Stimulated activated CD4-positive, alpha-beta T cell treated with anti-CD3 and anti-CD28 coated beads, TNF-alpha, amount 100 ng/mL, for 24 hours (primary cell): ENCODE measurements at places on chromosomes 3 and 15.

DNA sequence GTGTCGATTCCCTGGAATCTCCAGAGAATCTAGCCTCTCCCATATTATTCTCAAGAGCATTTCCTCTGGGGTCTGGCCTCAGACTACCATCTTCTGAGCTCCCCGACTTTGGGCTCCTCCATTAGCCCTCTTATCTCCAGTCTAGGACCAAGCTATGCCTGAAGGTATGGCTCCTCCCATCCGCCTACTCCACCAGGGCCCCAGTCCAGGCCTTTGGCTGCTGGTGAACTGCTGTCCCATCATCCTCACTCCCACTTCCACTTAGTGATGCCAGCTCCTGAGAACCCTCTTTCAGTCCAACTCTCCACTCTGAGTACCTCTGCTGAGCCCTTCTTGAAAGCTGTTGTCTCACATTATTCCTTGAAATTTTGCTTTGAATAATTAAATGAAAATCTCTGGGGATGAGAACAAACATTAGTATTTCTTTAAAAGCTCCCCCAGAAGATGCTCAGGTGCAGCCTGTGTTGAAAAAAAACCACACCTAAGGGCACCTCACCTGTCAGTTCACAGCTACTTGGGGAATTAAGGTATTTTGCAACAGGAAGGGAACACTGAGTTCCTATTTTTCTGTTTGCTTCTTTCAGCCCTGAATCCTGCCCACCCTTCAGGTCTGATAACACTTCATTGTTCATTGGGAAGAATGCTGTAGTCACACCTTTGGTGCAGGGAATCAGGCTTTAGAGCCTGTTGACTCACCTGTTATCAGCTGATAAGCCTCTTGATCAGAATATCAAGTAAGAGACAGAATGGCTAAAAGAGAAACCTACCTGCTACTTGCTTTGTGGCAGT, 9.5 kb downstream of the CLDN18 start:
- no peak for DNase-seq

DNA sequence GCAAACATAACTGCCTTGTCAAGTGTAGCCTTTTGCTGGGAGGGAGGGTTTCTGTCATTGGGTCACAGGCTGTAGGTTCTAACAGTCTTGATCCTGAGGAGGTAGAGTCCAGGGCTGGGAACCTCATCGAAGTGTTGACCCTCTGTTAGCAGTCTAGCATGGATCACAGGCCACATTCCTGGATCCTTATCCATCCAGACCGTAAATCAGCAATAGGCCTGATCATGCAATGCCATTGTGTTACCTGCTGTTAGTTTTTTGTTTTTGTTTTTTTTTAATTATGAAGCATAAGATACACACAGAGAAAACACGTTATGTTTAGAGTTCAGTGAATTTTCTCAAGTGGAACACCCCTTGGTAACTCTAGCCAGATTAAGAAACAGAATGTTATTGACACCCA, 282.0 kb upstream of the TPM1 start:
- no peak for DNase-seq

- DNase-seq = no peak
Measured at GRCh38 chr3:142566096-142566495, 12.4 kb downstream of the ATR start.

- DNase-seq = no peak
Measured at GRCh38 chr3:3355442-3355841, 176.0 kb upstream of the CRBN start.
